Putamen (tissue), 1 donor: ENCODE measurements at places on chromosomes 13 and 19.

DNA sequence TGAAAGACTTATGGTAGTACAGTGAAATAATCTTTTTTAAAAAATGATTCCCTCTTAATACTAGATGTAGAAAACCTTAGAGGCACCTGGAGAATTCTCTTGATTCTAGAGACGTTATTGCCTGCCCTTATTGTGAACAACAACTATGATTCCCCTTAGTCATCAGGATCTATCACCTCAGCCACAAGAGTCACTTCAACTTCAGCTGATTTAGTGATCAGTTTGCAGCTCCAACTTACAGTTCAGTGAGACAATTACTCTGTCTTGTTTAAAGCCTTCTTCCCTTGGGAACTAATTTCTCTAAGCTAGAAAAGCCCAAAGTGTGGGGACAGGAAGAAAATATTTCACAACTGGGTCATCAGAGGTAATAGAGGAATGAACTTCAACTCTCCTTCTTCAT, 254.3 kb upstream of the SLITRK1 start:
- DNase-seq = no peak

DNA sequence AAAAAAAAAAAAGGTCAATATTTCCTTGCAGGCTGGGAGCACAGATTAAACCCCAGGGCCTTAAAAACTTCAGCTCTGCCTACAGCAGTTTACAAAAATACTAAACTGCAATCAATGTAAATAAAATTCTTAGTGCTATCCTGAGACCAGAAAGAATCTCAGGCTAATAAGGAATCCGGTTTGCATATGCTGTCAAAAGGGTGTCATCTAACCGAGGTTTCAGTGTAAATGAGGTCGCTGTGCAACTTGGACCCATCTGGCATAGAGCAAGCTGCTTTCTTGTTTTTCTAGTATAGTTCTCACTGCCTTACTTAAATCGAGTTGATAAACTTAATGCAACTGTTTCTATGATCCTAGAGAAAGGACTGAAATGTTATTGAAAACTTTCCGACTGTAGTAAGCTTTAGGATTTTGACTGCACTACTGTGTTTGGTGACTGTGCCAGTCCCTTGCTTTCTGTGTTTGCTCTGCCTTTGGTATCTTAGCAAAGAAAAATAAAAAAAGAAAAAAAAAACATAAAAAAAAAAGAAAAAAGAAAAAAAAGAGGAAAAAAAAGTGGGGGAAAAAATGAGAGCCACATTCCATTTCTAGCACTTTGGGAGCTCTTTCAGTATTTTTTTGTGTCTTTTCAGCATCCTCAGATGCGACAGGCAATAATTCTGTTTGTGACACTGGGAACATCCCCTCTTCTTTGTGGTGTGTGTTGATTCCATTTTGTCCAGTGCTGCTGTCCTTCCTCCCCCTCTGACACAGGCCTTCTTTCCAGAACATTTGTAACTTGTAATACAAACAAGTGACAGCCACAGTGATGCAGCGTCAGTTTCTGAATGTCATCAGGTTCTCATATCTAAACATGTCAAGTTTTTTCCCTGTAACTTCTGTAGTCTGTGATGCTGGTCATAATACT, 340.5 kb downstream of the ZNF536 start:
- DNase-seq = no peak

- DNase-seq = no peak
Observed at GRCh38 chr13:113090415-113090770, 15.2 kb upstream of the F7 start.

DNA sequence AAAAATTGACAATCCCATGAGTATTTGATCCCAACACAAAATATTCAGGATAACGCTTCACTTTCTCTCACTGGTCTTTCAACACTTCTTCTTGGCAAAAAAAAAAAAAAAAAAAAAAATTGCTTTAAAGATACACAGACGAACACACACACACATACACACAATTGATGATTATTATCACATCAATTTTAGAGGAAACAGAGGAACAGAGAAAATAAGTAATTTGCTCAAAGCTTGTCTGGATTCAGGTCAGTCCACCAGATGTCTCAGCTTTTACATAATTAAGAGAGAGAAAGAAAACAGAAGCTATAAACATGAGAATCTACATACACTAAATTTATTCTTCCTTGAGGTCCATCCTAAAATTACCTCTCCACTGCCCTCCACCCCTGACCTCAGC, 183.4 kb downstream of the MZT1 start:
- no peak for DNase-seq

- DNase-seq = no peak
Observed at GRCh38 chr13:44180876-44181536, 192.6 kb upstream of the SERP2 start.

DNA sequence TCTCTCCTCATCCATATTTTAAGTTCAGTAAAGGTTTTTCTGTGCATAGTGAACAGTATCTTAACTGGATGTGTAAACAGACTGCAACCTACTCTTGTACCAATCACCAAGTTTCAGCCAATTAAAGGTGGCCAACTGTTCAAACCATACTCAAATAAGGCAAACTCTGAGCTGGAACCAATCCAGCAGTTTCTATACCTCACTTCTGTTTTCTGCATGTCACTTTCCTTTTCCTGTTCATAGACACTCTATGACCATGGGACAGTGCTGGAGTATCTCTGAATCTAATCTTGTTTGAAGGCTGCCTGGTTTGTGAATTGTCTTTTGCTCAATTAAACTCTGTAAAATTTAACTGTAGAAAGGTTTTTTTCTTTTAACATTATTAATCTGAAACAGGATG, 470.3 kb upstream of the SLITRK6 start:
- DNase-seq = no peak

DNA sequence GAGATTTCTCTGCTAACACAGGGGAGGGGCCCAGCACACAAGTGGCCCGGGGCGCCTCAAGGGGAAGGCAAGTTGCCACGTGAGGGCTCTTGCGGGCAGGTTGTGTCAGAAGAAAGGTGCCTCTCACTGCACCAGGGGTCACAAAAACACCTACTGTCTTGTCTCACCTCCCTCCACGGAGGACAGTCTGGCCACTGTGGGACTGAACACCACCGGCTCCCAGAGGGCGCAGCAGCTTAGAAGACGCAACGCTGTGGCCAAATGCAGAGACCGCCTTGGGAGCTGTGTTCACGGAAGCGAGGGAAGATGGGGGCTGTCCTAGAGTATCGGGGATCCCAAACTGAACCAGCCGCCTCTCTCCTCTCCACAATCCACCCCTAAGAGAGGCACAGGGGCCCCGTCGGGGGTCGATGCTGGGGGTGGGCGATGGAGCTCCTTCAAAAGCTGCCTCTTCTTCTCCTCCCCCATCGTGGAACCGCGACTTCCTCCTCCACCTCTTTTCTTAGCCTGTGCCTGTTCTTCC, 177.5 kb downstream of the FOXO1 start:
- no peak for DNase-seq

GRCh38 chr13:64397701-64398100, 2832.4 kb downstream of the PCDH9 start:
- DNase-seq = no peak

- DNase-seq = no peak
Observed at GRCh38 chr13:68168448-68168847, 938.3 kb upstream of the PCDH9 start.

- no peak for DNase-seq
Observed at GRCh38 chr13:30850204-30850866, 55.7 kb upstream of the MEDAG start.

GRCh38 chr19:17294051-17294891, 9.0 kb downstream of the ABHD8 start:
- DNase-seq = no peak

GRCh38 chr19:3065675-3066357, 3.5 kb upstream of the TLE5 start:
- DNase-seq = no peak

DNA sequence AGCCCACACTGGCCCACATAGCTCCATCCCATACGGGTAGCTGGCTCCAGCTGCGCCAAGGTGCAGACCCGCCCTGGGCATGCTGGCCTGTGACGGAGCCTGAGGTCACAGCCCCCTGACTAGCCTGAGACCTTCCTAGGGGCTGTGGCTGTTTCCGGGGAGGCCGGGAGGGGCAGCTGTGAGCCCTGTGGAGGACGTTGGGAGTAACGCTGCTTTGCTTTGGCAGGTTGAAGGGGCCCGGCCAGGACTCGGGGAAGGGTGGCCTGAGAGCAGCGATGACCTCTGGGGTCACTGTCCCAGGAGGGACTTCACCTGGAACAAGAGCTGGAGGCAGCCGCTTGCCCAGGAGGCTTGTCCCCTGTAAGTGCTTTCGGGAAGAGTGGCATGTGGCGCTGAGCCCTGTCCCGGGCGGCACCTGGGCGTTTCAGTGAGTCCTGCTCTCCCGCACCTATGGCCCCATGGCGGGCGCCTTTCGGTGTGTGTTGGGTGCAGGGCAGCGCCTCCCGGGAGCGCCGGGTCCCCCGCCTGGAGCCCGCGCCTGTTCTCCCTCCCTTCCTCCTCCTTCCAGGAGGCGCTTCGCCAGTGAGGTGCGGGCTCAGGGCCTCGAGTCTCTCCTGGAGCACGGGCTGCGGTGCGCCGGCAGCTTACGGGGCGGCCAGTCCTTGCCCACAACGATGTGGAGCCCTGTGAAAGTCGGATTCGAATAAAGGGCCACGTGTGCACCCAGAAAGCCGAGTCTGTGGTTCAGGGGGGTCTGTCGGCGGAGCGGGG, 1.1 kb upstream of the FAM174C start:
- no peak for DNase-seq

- DNase-seq = no peak
Observed at GRCh38 chr13:96730676-96731075, 263.6 kb downstream of the OXGR1 start.

GRCh38 chr13:29108068-29108786, 288.1 kb downstream of the MTUS2 start:
- DNase-seq = no peak

- DNase-seq = no peak
Observed at GRCh38 chr13:62087124-62087523, 671.5 kb upstream of the PCDH20 start.
